ENCODE measurements at places on chromosomes 2 and 18.

DNA sequence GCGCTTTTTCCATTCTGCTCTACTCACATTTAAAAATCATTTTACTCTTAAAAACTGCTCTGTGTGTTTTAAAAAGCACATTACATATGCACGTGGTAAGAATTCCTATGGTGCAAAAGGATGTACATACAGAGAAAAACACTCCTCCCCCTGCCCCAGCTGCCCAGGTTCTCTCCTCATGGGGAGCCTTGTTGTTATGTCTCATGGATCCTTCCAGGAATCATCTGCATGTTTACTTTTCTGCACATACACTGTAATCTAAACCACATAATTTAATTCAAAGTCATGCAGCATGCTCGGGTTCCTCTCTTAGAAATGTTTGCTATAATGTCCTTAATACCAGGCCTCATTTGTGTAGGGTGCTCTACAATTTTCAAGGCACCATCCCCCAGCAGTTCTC is 243.3 kb downstream of the LOXHD1 start:
- no peaks in the 10 kb centered on the region for H3K4me1 ChIP-seq
- H3K27me3 ChIP-seq: no peaks in the 10 kb centered on the region
- DNase-seq: no peak
- no peak overlapping the region for H3K27ac ChIP-seq
- H3K4me3 ChIP-seq: no peak overlapping the region

DNA sequence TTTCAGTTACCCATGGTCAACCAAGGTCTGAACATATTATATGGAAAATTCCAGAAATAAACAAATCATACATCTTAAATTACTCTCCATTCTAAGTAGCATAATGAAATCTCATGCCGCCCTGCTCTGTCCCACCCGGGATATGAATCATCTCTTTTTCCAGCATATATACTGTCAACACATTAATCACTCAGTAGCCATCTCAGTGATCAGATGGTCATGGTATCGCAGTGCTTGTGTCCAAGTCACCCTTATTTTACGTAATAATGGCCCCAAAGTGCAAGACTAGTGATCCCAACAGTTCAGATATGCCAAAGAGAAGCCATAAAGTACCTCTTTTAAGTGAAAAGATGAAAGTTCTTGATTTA is 43.8 kb downstream of the OSBPL6 start:
- DNase-seq: no peak
- H3K4me3 ChIP-seq: no peak overlapping the region
- H3K4me1 ChIP-seq: no peaks in the 10 kb centered on the region
- H3K27ac ChIP-seq: no peak overlapping the region
- H3K36me3 ChIP-seq: no peaks in the 10 kb centered on the region

DNA sequence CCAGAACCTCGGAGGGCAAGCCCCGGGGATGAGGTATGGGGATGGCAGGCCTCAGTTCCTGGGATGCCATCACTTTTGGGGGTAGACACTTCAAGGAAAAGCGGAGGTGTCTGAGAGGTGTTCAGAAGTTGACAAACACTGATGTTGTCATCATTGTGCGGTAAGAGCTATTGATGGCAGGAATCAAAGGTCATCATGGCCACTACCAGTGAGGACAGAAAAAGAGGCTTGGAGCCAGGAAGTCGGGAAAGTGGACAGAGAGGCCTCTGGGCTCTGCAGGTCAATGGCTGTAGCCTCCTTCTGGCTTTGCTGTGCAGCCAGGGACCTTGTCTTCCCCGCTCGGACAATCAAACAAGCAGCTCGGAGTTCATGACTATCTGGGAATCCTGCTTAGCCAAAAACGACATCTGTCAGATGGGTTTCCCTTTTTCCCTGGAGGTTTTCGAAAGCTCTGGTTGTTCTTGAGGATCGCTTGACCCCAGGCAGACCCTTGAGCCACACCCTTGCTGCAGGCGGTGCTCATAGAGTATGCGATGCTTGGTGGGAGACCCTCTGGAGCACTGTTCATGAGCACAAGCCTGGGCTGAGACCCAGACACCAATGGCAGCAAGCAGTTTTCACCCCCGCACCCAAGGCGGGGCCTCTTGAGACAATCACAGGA is 19.4 kb downstream of the ACKR3 start:
- H3K36me3 ChIP-seq: no peaks in the 10 kb centered on the region
- DNase-seq: no peak

DNA sequence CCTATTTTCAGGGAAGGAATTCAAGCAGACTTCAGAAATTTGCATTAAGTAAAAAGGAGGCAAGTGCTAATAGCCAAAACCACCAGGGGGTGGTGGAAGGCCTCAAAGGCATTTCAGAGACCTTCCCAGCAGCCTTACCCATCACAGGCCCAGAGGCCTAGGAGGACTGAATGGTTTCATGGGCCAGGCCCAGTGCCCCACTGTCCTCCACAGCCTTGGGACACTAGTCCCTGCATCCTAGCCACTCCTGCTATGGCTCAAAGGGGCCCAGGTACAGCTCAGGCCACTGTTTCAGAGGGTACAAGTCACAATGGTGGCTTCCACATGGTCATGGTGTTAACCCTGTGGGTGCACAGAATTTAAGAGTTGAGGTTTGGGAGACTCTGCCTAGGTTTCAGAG is 58.6 kb upstream of the CHAC2 start:
- H3K27me3 ChIP-seq: no peaks in the 10 kb centered on the region
- DNase-seq: no peak
- H3K27ac ChIP-seq: no peak overlapping the region
- peaks cover 6% of the 10 kb centered on the region for H3K36me3 ChIP-seq

DNA sequence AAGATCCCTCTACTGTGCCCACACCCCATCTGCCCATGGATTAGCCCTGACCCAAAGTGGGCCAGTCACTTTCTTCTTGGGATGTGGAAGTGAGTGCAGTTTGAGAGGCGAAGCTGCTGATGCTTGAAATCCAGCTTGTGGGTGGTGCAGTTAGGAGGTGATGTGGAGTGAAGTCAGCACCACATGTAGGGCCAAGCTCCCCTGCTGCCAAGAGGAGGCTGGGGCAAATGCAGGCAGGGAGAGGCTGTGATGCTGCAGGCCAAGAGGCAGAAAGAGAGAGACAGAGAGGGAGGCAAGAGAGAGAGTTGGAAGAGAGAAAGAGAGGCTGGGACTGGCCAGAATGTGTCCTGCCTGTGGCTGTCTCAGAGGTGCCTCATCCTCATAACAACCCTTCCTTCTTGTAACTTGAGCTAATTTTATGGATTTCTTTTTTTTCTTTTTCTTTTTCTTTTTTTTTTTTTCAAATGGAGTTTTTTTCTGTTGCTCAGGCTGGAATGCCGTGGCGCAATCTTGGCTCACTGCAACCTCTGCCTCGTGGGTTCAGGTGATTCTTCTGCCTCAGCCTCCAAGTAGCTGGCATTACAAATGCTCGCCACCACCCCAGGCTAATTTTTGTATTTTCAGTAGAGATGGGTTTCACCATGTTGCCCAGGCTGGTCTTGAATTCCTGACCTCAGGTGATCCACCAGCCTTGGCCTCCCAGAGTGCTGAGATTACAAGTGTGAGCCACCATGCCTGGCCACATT is 35.3 kb upstream of the CAB39 start:
- H3K27me3 ChIP-seq: no peaks in the 10 kb centered on the region
- no peak for DNase-seq
- no peak overlapping the region for H3K27ac ChIP-seq

All from CD8-positive, alpha-beta memory T cell (primary cell).